Activated naive CD4-positive, alpha-beta T cell treated with Interleukin-2 at 50 U/mL for 16 hours (primary cell): ENCODE measurements at places on chromosomes 7 and 10.

GRCh38 chr10:78900715-78901430 lies 167.9 kb upstream of the ZMIZ1 start:
- no peak for DNase-seq

DNA sequence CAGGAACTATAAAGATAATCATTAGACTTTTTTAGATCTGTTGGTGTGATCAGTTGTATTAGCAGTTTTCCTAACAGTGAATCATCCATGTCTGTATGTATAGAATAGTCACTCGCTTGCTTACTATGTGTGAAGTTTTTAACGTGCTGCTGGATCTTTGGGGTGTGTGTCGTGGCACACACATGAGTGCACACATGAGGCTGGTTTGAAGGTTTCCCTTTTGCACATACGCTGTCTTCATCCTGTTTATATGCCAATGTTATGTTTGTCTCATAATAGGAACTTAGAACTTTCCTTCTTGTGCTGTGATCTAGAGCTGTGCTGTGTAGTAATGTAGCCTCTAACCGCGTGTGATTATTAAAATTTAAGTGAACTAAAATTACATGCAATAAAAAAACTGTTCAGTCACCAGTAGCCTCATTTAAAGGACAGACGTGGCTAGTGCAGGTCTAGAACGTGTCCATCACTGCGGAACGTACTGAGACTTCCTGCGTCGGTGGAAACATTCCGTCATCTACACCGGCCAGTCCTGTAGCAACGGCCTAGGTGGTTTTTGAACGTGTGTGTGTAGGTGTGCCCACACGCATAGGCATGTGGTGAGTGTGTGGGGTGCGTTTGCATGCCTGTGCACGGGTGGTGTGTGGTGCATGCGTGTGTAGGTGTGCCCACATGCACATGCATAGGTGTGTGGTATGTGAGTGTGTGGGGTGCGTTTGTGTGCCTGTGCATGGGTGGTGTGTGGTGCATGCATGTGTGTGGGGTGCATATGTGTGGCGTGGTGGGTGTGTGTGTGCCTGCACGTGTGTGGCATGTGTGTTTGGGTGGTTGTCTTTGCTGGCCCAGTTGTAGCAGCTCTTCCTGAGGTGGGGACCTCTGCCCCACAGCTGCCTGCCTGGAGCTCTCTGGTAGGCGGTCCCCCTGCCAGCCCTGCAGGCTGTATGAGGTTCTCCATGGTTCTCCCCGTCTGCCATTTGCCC lies 56.6 kb downstream of the INPP5A start:
- DNase-seq = no peak

DNA sequence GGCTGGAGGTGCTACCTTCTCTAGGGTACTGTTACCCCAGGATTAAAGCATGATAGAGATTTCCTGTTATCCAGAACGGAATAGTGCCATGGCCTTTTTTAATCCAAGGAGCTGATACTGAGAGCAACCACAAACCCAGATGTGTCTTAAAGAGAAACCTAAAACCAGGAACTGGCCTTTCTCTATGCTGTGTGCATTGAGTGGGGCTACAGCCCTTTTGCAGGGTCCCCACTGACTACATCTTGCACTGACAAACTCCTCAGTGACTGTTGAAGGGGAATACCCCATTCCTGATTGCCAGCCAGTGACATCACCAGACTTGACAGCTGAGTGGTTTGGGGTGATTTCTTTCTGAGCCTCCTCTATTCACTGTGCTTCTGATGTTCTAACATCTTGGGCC lies 81.9 kb upstream of the CAPZA2 start:
- no peak for DNase-seq

DNA sequence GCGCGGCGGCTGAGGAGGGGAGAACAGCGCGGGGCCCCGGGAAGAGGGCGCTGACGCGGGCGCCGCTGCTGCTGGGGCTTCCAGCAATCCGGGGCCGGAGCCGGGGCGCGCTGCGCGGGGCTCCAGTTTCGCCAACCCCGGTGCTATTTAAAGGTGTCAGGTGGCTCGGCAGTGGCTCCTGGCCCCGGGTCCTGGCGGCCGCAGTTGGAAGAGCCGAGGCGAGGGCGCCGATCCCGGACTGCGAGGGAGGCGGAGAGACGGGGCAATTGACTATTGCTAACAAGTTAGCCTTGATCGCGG lies 347 bp downstream of the LBX1 start:
- no peak for DNase-seq

DNA sequence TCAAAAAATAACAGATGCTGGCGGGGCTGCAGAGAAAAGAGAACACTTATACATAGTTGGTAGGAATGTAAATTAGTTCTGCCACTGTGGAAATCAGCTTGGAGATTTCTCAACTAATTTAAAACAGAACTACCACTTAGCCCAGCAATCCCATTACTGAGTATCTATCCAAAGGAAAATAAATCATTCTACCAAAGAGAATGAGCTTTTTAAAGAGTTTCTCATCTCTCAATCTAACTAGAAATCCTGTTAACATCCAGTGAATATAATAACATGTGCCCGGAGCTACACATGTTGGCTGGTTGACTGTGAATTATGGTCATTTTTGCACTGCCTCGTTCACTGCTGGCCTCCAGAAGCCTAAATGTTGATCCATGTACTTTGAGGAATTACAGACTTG lies 39.3 kb downstream of the BET1 start:
- DNase-seq = no peak

- DNase-seq = no peak
These were observed 20.4 kb upstream of the INSYN2A start for GRCh38 chr10:127216786-127217185.

GRCh38 chr10:5631936-5632335 lies 34.5 kb downstream of the ASB13 start:
- DNase-seq = no peak

DNA sequence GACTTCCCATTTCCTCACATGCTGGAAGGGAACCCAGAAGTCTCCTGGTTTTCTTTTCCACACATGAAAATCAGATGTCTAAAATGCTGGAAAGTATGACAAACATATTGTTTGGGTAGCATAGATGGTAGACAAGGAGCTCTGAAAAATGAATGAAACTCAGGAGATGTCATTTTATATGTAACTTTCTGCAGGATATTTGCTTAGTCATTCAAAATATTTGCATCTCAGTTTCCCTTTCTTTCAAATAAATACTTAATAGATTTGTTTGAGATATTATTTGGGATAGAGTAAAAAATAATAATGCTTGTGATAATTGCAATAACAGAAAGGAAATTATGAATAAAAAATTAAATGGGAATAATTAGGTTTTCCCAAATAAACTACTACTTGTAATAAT lies 298.9 kb upstream of the ADARB2 start:
- no peak for DNase-seq
